HuH-7 (cell line): ENCODE measurements at places on chromosomes 7 and 10.

GRCh38 chr10:64011912-64012714, 490.9 kb downstream of the REEP3 start:
- DNase-seq, result no peak

DNA sequence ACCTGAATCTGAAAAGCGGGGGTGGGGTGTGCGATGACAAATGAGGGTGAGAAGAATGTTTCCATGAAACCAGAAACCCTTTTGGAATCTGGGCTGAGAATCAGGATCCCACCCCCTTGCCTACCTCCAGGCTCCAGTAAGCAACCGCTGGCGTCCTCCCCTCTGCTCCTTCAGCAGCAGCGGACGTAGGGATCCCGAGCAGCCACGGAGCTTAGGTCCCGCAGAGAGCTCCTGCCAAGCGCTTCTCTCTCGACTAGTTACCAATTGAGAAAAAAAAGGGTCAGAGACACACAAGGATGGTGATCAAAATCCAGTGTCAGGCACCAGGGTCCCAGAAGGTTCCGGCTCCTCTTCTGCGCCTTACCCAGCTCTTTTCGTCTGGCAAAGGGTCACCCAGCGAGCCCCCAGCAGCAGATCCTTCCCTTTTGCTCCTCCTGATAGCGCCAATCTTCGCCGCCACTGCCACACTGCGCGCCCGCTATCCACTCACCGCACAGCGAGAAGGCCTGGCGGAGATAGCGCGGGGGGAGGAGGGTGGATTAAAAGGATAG, 733.5 kb downstream of the ZWINT start:
- DNase-seq, result no peak

DNA sequence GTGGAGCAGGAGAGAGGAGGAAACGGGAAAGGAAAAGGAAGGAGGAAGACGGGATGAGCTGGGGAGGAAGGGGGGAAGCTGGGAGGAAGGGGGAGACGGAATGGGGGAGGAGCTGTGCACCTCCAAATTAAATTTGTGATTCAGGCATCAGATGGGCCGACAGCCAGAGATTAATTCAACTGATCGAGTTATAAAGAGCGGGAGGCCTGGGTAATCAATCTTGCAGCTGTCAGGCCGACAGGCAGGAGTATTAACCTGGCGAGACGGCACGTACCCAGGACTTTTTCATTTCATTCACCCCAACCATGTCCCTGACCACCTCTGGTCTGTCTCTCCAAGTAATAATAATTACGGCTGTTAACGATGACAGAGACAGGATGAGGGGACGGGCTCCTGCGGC, 26.2 kb downstream of the KAZALD1 start:
- no peak for DNase-seq

- DNase-seq, result no peak
These were observed 85.3 kb downstream of the MET start for GRCh38 chr7:116757283-116757682.

DNA sequence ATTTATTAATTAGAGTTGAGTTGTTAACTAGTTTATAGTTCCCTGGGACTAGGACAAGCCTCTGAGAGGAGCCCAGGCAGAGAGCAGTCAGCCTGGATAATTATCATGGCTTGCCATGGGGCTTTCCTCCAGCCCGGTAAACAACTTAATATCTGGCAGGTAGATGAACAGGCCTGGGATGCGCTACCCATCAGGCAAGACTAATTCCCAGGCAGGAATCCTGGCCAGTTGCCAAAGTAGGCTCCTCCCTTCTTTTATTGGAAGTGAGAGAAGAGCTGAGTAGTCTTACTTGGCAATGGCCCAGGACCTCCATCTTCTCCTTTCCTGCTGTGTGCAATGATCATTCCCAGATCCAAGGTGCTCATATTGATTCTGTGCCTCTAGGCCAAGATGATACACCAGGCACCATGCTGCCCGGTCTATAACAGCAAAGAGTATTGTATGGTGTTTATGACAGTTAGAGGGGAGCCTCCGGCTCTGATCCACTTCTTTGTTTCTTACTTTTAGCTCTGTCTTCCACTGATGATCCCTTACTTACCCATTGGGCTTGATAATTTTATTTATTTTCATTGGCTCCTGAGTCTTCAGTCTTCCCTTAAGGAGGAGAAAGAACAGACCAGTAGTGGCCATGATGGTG, 408.7 kb downstream of the REEP3 start:
- no peak for DNase-seq

GRCh38 chr7:20280475-20281351, 50.0 kb upstream of the ITGB8 start:
- no peak for DNase-seq

DNA sequence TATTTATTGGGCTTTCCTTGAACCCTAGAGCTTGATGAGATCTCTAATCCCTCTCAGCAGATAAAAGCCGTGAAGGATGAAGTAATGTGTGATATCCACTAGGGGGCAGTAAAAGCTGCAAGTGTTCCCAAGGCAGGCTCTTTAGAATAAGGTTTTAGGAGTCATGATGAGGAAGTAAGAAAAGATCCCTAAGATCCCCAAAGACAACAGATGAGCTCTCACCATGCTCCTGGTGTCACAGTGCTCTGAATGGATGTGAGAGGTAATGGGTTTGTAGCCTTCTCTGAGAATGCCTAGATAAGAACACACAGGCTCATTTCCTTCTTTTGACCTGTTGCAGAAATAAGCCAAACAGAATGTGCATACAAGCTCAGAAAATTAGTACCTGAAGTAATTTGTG, 70.4 kb upstream of the ITPRID1 start:
- peak; percentile 42 for DNase-seq

- DNase-seq, result no peak
These were observed 35.2 kb downstream of the MGAM start for GRCh38 chr7:142030848-142031247.

DNA sequence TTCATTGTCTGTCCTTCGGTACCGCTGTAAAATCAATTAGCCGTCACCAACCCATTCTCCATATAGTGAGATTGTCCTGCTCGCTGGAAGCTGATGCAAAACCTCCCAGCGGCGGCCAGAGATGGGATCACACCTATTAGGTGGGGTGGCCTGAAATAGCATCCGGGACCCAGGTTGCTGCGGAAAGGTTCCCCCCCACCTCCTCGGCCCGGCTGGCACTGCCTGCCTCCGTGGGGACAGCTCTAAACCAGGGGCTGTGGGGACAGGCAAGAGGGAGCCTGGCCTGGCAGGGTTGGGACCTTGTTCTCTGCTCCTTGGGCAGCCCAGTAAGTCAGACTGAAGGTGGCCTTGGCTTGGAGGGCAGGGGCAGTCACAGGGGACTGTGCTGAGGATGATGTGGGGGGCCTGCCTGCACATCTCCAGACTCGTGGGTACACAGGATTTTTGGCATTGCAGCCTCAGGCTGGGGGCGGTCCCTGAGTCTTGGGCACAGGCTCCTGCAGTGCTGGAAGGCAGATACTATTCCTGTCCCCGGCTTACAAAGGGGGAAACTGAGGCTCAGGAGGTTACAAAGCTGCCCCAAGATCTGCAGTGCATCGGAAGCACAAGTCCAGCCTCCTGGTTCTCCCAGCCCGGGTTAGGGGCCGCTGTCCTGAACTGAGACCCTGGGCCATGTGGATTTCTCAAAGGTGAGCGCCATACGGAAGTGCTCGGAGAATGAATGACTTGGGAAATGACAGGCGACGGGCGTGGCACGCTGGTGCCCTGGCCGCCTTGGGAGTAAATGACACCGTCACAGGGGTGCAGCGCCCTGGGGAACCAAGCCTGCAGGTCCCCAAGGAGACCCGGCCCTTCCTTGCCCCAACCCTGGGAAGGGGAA, 65.6 kb downstream of the UNCX start:
- no peak for DNase-seq

DNA sequence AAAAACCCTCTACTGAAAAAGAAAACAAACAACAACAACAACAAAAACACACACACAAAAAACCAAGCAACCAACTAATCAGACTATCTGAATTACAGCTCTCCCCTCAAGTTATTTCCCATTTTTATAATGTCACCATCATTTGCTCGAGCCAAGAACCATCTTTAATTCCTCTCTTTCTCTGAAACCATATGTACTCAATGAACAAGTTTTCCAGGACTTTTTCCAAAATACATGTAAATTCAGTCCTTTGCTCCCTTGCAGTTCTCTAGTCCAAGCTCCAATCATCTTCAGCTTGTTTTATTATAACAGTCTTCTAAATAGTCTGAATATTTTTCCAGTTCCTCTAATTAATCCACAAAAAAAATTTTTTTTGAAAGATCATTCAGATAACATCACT, 506.0 kb downstream of the NXPH1 start:
- DNase-seq, result no peak
